Right kidney (tissue), 9 donors: ENCODE measurements at places on chromosomes 5 and 9.

- no peak for DNase-seq
Observed at GRCh38 chr5:120449501-120449900, 14.6 kb upstream of the PRR16 start.

GRCh38 chr5:167944121-167944852 is 347.2 kb upstream of the WWC1 start:
- no peak for DNase-seq

GRCh38 chr9:14846871-14847311 is 63.3 kb downstream of the FREM1 start:
- DNase-seq = peak; percentile 21

DNA sequence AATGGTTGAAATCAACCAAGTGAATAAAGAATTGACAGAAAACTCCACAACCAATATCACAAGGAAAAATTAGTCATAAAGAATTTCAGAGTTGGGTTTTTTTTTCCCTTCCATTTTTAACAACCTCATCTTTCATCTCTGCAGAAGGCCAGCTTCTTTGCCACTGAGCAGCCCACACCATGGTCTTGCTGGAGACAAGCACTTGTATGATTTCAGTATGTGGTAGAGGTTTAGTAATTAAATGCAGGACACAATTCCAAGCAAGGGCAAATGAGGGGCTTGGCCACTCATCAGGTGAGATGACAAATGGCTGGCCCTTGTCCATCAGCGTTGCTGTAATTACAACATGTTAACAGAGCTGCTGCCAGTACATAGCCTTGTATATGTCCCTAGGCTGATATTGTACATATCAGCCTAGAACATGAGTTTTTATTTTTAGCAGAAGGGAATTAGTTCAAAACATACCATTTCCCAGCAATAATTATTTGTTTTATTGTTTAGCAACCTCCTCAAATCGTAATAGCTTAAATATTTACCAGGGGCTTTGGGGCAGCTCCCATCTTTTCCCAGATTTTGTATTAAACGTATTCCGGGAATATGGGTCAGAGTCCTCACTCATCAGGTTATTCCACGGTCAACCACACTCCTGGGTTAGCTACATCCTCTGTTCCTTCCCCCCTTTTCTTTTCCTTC is 5.0 kb upstream of the C9 start:
- DNase-seq = no peak

DNA sequence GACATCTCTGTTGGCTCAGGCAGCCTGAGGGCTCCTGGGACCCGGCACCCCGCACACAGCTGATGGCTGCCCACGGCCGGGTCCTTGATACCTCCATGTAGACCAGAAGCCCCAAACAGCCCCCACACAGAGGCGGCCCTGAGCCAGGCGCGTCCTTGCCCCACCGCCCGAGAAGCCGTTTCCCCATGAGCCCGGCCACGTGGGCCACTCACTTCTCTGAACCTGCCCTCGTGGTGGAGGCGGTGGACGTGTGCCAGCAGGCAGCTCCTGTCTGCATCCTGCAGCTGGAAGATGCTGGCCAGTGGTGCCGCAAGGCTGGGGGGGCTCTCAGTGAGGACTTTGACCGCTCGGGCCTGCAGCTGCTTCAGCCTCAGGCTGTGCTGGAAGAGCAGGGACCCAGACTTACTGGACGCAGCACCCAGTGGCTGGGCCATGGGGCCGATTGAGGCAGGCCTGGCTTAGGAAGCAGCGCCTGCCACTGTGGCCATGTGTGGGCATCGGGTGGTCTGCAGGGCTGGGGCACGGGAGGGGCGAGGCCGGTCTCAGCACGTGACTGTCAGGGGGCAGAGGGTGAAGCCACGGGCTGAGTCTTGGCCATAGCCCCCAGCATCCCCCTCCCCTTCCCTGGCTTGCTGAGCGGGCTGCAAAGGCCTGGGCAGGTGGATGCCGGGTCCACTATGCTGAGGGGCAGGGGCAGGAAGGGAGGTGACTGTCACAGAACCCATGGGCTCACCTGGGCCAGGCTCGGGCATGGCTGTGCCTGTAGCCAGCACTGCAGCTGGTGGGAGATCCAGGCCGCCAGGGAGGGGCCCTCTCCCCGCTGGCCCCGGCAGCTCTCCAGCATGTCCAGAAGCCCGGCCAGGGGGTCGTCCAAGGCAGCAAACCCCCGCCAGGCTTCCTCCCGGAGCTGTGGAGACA is 50.0 kb downstream of the EXD3 start:
- no peak for DNase-seq

DNA sequence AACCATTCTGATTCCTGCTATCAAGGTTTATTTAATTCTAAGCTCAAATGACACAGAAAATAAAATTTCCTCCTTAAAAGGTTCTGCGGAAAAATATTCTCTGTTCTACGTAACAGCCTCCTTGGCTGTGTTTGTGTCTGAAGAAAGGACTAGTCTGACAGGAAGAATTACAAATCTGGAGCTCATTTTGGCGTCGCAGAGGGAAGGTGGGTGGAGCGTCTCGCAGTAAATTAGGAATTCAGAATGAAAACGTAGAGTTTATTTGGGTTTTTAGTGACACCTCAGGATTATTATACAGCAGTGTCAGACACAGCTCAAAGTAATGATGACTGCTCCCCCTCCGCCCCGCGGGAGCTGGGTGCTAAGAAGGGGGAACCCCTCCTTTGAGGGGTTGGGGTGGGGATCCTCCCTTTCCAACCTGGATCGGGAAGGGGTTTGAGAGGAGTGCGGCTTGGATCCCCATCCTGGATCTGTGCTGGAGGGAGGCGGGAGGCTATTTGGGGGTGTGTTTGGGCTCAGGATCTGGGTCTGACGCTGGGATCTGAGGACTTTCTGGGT is 933 bp upstream of the TGFBR1 start:
- no peak for DNase-seq

DNA sequence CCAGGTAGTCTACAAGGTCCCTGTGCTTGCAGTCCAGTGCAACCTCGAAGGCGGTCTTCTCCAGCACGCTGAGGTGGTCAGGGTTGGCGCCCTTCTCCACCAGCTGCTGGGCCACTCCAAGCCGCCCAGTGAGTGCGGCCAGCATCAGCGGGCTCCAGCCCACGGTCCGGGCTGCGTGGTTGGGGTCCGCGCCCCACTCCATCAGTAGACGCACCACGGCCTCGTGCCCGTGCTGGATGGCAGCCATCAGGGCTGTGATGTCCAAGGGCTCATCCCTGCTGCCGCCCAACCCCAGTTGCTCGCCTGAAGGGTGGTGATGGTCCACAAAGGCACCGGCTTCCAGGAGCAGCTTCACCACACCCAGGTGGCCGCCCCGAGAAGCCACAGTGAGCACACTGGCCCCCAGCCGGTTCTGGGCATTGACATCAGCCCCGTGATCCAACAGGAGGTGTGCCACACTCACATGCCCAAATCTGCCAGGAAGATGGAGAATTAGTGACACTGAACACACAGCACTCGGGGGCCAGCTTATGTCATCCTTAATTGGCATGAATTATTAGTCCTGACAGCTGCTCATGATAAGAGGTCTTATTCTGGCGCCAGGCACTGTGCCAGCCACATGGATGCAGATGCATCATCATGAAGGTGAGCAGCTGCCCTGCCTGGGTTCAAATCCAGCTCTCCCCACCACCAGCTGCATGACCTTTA is 6.1 kb downstream of the ANKS6 start:
- DNase-seq = no peak

DNA sequence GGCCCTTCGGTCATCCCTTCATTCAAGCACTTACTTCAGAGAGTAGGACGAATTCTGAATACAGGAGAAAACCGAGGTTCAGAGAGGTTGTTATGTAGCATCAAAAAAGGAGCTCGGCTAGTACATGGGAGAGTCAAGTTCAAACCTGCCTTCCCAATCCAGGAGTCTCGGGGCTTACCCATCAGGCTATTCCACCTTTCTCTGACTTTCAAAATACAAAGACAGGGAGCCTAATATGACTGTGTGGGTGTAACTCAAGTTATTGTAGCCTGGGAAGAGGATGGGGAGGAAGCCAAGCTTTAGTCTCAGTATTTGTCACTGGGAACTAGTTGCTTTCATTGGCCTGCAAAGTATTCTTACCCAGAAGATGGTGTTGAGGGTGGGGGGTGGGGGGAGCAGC is 274.8 kb upstream of the PANK3 start:
- no peak for DNase-seq

GRCh38 chr9:126524353-126525077 is 89.2 kb upstream of the LMX1B start:
- DNase-seq = no peak

- DNase-seq = no peak
Observed at GRCh38 chr5:132394667-132395259, 25.3 kb downstream of the SLC22A5 start.

DNA sequence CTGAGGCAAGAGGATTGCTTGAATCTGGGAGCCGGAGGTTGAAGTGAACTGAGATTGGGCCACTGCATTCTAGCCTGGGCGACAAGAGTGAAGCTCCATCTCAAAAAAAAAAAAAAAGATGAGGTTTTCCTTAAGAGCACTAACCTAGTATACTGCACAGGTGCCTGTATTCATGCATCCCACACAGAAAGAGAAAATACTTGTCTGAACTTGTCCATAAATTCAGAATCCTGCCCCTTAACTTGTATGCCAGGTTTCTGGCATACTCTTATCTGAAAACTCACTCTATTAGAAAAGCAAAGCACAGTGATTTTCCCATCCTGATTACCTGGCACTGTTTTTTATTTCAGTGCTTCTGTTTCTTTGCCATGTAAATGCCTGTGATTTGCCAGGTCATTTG is 125.3 kb upstream of the CDKN2B start:
- no peak for DNase-seq

DNA sequence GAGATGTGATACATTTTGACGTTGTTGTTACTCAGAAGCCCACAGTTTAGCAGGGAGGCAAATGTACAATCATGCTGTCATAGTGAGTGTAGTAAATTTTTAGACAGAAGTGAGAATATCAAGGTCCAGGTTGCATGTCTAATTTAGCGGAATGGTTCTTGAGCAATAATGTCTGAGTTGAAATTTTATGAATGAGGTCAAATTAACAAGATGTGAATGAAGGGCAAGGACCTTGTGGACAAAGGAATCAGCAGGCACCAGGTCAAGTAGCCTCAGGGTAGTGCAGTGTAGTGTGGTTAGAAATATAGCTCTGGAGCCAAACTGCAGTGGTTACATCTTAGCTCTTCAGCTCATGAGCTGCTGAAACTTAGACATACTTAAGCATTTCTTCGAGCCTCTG is 36.2 kb downstream of the TNFSF8 start:
- DNase-seq = no peak
